ENCODE measurements at places on chromosomes 5 and 9.

- peak; percentile 80 for DNase-seq
Measured at GRCh38 chr5:35136386-35136785, 88.6 kb upstream of the AGXT2 start.

DNA sequence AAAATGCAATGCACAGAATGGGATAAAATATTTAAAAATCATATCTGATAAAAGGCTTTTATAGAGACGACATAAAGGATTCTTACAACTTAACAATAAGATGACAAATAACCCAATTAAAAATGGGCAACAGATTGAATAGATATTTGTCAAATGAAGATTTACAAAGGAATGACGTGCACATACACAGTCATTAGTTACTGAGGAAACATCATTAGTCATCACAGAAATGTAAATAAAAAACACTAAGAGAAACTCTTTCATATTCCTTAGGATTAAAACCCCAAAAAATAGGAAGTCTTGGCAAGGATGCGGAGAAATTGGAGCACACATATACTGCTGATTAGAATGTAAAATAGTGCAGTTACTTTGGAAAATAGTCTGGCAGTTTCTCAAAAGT lies 1886.0 kb upstream of the CDH6 start:
- no peak for DNase-seq

GRCh38 chr9:106704056-106704615 lies 158.8 kb upstream of the ZNF462 start:
- DNase-seq: no peak

DNA sequence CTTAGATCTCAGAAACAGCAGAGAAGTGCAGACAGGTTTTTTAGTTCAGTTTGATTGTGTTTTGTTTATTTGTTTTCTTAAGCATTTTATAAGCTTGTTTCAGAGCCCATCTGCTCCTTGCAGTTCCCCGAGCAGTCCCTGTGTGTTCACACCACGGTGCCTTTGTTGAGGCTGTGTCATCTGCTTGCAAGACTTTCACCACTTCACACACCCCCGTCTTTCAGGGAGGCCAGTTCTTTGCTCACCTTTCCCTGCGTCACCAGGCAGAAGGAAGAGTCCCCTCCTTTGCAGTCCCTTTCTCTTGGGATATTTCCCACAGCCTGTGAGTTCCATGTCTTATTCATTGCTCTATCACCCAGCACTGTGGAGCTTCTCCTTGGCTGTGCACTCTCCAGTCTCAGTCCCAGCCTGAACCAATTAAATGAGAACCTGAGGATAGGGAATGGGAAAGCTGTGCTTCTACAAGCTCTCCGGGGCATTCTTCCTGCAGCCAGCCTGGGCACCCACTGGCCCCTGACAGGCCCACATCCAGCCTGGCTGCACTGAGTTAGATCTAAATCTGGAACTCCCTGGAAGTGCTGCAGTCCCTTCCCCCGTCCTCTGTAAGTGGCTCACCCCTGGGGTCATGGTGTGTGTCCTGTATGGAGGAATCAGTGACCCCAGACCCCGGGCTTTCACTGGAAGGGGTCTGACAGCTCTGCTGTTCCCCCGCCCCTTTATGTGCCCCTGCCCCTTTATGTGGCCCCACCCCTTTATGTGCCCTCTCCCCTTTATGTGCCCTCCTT lies 5.5 kb downstream of the MVB12B start:
- DNase-seq: no peak

GRCh38 chr5:131998431-131999040 lies 12.9 kb downstream of the ACSL6 start:
- DNase-seq: no peak

GRCh38 chr5:16137177-16137576 lies 42.4 kb downstream of the MARCHF11 start:
- no peak for DNase-seq

DNA sequence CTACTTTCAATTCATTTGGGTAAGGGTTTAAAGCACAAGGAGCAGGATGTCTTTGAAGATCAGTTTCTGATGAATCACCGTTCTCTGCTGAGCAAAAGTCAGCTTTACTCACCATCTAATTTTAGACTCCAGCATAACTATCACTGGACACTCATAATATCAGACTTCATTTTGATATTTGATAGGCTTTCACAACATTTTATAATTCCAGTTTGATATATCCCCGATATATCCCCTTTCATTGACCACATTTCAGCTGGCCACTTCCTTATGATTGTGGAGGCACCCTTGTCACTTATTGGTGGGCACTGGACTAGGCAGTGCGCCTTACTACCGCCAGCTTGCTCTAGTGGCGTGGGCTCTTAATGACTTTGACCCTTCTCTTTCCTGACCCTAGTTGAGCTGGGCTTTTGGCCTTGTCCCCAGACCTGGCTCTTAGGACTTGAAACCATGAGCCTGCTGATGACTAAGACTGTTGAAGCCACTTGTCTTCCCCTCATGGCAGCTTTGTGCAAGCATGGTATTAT lies 46.8 kb downstream of the CYSTM1 start:
- DNase-seq: peak; percentile 81

DNA sequence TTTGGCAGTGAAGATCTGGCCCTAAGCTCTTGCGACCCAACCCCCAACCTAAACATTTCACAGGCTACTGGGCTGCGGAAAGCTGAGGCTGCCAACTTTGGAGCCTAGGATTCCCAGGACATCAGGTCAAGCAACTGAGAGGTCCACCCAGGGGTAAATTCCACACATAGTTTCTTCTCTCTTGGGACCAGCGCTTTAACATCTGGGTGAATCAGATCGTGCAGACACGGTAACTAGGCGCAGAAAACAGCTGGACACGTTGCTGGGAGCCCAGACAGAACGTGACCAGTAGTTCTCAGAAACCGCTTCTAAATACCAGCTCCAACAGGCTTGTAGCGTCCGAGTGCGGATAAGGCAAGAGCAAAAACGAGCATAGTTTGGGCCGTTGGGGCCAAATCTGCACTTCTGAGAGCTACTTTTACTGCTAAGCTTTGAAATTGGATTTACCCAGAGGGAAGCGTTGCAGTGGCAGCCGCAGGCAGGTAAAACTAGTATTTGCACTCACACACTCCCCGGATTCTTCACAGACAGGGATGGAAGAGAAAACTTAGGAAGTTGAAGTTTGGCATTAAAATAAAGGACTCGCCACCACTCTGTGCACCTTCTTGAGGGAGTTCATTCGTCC lies 11.8 kb downstream of the ITGA1 start:
- DNase-seq: peak; percentile 77
